ENCODE measurements at places on chromosomes 1 and 21.

GRCh38 chr1:241638909-241639622 is 1.1 kb downstream of the CHML start:
- DNase-seq, result peak; percentile 4

- DNase-seq, result no peak
Observed at GRCh38 chr21:38769191-38769780, 36.4 kb upstream of the ETS2 start.

DNA sequence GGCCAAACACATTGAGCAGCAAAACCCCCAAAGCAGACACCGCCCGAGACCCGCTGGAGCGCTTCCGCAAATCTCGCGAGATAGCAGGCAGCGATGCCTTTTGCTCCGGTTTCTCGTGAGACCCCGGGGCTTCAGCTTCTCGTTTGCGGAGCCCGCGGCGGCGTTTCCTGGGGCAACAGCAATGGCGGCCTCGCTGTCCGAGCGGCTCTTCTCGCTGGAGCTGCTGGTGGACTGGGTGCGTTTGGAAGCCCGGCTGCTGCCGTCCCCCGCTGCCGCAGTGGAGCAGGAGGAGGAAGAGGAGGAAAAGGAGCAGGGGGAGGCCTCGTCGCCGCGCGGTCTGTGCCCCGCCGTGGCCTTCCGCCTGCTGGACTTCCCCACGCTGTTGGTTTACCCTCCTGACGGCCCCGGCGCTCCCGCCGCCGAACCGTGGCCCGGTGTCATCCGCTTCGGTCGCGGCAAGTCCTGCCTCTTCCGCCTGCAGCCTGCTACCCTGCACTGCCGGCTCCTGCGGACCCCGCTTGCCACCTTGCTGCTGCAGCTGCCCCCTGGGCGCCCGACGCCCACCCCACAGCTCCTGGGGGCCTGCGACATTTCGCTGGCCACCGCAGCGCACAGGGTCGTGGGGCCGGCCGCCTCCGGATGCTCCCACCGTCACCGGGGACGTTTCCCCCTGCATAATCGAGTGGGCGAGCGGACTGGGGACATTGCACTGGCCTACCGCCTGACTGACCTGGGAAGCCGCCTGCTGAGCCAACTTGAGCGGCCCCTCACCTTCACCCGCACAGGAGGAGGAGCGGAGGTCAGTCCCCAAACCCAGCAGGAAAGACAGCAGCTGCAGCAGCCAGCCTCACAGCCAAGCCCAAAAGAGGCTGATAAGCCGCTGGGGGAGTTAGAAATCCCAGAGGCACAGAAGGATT is at the start of gene MAP10:
MAP10 (plus strand) TSS at position 148 of the 917 bp plus-strand sequence; CDS start at position 182, 34 bp downstream.
- peak; percentile 90 for DNase-seq

DNA sequence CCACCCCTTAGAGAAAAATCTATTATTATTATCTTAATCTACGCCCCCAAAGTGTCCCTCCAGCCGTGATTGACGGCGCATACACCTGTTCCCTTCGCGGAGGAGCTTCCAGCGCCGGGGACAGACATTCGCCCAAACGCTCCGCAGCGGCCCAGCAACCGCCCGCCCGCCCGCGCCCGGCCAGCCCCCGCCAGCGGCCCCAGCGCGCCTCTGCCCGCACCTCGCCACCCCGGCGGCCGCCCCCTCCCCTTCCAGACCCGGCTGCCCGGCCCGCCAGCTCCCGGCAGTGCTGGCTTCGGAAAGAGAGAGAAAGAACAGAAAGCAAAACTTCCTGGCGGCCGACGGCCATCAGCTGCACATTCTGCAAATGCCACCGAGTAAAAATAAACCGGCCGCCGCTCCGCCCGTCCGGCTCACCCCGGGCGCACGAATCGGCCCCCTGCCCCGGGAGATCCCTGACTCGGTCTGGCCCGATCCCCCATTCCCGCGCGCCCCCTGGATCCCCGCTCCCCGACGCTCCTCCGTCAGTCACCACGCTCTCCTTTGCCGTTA is 1.6 kb downstream of the CASZ1 start:
- DNase-seq, result peak; percentile 32

DNA sequence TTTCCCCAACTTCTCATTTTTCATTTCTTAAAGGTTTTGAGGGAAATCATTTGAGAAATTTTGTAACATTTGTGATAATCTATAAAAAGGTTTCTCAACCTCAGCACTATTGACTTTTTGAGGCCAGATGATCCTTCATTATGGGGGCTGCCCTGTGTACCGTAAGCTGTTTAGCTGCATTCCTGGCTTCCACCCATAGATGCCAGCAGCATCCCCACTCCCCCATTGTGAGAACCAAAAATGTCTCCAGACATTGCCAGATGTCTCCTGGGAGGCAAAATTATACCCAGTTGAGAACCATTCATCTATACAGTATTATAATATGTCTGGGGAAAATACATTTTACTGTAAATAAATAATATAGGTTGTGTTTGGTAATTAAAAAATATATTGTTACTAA is 146.0 kb downstream of the PBX1 start:
- no peak for DNase-seq
